ENCODE measurements at places on chromosomes 2 and 18.

GRCh38 chr2:122822319-122822718, 1066.9 kb downstream of the TSN start:
- no peak for DNase-seq

DNA sequence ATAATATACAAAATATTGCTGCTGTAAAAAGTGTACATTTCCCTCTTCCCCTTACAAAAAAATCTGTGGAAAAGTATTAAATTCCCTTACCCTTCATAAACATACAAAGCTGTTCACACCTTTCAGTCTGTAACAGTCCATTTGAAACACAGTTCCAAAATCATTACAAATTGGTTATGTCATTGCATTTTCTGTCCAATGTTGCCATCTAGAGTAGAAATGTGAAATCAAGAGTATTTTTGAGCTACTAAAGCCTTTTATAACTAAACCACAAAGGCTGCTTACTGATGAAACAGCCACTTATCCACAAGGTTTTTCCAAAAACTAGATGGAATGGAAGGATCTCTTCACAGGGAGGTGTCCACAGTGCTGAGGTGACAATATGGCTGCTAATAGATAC, 72.5 kb downstream of the SS18 start:
- no peak for DNase-seq

DNA sequence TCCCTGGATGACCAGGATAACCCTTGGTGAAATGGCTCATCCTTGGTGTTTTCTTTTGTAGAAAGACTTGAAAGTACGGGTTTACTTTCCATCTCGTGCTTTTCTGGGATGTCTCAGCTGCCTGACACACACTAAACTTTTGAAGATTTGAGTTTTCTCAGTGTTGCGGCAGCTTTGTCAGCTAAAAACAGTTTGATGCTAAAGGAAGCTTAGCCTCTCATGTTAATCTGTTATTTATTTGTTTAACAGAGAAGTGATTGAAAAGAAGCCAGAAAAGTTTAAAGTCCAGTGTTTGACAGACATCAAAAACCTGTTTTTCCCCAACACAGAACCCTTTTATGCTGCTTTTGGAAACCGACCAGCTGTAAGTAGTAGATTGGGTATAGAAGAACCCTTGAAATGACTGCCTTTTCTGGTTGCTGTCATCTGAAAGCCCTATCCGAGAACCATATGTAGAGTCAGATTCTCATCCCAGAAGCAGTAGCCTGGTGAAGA, 72.8 kb downstream of the LPIN1 start:
- DNase-seq, result no peak

GRCh38 chr2:73821227-73821626, 7.5 kb upstream of the STAMBP start:
- no peak for DNase-seq

DNA sequence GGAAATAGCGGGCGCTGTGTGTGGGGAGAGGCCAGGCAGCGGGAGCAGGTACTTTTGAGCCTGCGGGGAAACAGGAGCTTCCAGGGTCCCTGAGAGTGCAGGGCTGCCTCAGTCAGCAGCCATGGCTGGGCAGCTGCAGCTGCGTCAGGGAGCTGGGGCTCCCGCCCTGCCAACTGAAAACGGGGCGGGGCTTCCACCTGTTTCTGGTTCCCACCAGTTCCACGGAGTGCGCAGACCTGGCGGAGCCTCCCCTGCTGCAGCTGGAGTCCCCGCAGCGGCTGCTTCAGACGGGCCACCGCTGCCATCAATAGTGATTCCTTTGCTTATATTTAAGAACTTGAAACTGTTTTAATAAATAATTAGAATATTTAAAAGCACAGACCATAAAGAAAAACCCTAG, 30.6 kb upstream of the RPRM start:
- no peak for DNase-seq

DNA sequence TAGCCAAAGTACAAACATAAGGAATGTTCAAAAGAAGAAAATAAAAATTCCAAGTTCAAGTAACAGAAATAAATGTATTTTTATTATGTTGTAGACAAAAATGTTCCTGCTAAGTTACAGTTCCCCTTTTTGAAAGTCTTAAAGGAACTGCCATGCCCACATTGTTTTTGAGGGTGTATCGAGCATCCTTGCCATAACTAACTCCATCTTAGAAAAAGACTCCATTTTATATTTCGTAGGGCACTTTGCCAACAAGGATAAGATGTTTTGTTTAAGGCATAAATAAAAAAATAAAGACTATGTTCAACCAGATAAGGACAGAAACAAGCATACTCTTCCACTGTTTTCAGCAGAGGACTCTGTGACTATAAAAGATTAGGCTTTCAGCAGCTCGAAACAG, 67.3 kb downstream of the TMEM237 start:
- DNase-seq, result no peak

GRCh38 chr2:150938527-150938926, 323.1 kb downstream of the RBM43 start:
- DNase-seq, result peak; percentile 68

GRCh38 chr2:30433541-30434299, 13.3 kb upstream of the LCLAT1 start:
- DNase-seq, result no peak

Measured in fibroblast of upper back skin (primary cell).